ENCODE measurements at places on chromosomes 6 and 20.

DNA sequence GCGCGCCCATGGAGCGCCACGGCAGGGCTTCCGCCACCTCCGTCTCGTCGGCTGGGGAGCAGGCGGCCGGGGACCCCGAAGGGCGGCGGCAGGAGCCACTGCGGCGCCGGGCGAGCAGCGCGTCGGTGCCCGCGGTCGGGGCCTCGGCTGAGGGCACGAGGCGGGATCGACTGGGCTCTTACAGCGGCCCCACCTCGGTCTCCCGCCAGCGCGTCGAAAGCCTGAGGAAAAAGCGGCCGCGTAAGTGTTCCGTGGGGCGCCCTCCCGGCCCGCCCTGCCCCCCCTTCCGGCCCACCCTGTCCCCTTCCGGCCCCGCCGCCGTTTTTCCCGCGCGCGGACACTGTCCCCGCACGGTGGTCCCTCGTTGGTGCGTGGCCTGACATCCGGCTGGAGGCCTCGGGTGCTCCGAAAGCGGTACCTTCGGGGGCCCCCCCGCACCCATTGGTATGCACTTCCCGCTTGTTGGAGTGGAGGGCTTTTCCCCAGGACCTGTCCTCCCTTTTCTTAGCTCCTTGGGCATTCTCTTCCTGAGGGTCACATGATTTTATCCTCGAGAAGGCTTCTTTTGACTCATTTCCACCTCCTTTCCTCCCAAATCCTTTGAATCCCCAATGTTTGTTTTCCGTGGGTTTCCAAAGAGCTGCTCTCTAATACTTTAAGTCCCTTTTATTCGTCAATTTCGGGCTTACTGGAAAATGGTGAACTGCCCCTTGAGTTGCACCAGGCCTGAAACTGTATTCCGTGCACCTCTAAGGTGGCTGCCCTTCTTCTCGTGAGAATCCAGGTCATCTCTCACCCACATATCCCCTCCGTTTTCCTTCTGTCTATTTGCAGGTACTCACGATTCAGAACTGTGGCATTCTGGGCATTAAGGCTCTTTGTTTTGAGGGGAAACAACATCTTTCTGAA, 556 bp downstream of the PANK2 start:
- peak; percentile 14 for DNase-seq

- DNase-seq = no peak
These were observed 3.8 kb downstream of the DIDO1 start for GRCh38 chr20:62922451-62922921.

- no peak for DNase-seq
These were observed 42.1 kb downstream of the TRERF1 start for GRCh38 chr6:42409581-42409980.

- DNase-seq = no peak
These were observed 814 bp downstream of the TFAP2B start for GRCh38 chr6:50819466-50819903.

- DNase-seq = no peak
These were observed 487.0 kb downstream of the CD109 start for GRCh38 chr6:74182992-74183391.

DNA sequence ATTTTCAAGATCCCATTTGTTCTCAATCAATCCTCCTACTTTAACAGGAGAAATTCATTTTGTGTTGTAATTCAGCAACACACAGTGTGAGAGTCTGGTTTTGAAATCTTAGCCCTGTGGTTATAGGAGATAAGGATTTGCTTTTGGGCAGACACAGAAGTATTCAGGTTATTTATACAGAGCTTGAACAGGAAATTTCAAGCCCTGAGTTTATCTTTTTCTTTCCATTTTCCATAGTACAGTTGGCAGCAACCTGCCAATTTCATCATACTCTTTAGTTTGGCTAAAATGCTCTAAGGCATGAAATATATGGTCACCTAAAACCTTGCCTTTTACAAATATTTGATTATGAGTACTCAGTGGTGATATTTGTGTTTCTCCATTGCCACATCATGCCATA, 41.4 kb downstream of the PKIB start:
- DNase-seq = no peak

GRCh38 chr20:8394308-8394945, 262.4 kb downstream of the PLCB1 start:
- no peak for DNase-seq

DNA sequence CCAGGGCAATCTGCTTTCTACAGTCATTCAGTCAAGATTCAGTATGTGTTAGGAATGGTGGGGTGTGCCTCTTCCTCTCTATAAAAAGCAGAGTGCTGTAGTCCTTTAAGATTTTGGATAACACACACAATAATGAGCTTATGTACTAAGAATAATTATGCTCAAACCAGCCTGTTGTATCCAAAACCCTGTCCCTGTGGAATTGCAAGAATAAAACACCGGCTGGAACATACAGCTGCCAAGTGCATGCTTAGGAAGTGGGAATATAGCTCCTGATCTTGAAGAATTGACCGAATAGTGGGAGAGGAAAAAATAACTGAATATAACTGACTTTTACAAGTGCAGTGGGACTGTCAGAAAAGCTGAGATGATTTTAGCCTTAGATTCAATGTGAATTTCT, 979 bp upstream of the MOCS1 start:
- DNase-seq = no peak

DNA sequence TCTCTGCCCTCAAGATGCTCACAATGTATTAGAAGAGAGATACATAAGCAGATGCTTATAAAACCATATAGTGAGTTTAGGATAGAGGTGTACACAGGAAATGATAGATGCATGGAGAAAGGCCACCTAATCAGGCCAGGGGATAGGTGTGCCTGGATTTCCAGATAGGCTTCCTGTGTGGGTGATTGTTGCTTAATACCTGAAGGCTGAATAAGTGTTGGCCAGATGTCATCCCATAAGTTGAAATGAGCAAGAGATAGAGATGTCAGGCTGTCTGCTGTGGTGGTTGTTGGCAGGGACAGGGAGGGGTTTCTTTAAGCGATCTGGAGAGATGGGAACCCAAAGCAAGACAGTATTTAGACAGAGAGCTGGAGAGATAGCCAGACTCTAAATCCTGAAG, 109.8 kb upstream of the SGK1 start:
- no peak for DNase-seq

DNA sequence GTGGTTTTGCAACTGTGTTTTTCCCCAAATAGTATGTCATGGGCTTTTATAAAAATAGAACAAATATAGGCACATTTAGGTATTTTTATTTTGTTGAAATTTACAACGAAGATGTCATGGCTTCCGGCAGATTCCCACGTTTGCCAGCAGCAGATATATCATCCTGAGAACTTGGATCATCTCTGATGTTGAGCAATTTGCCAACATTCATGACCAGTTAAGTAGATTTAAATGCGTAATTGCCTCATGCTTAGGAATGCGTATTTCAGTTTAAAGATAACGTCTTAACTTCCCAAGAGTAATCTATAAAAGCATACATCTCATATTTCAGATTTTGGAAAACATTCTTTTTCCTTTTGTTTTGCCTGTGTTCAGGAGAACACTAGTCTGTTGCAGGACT, 457.8 kb downstream of the QKI start:
- DNase-seq = no peak

DNA sequence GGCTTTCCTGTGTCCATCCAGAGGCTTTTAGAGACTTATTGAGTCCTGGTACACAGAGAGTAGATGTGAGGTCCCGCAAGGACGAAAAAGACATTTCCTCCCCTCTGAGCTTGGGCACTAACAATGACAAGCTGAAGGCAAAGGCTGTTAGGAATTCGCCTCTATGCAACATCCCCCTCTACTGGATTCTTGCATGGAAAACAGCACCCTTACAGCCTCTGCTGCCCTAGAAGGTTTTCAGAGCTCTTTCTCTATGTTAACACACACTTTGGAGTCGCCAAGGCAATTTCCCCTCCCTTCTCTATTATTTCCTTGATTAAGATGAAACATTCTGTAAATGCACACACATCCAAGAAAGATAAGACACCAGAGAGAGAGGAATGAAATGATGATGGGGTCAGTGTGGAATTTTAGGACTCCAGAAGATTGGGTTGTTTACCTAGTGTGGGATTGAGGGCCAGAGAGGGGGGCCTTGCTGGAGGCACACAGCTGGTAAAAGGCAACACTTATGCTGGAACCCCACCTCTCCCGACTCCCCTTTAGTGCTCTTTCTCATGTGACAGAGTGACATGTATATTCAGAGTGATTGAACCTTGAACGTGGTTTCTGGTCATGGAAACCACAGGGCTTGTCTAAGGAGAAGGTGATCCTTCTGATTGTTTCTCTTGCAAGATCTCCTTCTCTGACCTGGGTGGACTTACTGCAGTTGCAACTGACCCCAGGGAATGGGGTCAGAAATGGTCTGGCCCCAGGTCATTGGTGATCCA, 300.7 kb downstream of the CLIC5 start:
- DNase-seq = peak; percentile 23

DNA sequence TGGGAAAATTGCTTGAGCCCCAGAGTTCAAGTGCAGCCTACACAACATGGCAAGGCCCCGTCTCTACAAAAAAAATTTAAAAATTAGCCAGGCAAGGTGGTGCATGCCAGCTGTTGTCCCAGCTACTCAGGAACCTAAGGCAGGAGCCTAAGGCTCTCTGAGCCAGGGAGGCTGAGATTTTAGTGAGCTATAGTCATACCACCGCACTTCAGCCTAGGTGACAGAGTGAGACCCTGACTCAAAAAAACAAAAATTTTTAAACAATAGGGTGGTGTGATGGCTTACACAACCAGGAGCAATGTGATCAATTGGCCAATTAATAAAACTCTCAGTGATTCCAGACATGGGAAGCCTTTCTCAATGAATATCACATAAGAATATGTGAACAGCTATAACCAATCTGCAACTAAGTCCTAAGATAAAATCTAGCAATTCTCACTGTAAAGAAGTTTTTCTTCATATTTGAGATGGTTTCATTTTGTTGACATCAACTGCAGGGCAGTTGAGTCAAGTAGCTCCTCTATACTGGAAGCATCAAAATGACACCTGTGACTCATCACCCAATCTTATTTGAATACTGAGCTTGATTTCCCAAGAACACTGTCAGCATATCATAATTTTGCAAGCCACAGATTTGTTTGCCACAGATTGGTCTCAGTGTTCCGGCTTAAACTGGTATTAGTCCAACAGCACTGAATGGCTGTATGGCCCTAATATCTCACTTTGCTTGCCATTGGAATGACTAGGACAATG, 169.0 kb upstream of the GJE1 start:
- no peak for DNase-seq

DNA sequence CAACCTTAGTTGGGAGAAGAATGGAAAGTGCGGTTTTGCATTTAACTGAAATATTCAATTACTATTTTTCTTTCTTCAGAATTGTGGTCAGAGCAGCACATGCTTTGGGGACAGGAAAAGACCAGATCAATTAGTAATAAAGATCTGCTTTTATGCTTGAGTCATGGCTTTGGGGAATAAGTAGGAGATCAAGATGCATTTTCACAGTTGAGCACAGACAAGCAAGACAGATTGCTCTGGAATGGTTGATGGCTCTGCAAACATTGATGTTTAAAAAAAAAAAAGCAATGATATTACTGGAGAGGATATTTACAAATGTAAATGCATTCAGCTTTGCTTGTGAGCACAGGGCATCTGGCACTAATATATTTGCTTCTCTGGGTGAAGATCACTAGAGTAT, 224.4 kb upstream of the SASH1 start:
- DNase-seq = no peak

GRCh38 chr20:54078296-54078984, 8.0 kb upstream of the BCAS1 start:
- DNase-seq = peak; percentile 4

GRCh38 chr20:44026647-44027342, 112.1 kb downstream of the TOX2 start:
- DNase-seq = no peak

- DNase-seq = no peak
These were observed 125.3 kb downstream of the ATXN1 start for GRCh38 chr6:16635810-16636602.

GRCh38 chr6:5999688-6000608, 6.8 kb downstream of the NRN1 start:
- DNase-seq = no peak

GRCh38 chr6:137864812-137865508, 2.1 kb upstream of the TNFAIP3 start:
- no peak for DNase-seq

DNA sequence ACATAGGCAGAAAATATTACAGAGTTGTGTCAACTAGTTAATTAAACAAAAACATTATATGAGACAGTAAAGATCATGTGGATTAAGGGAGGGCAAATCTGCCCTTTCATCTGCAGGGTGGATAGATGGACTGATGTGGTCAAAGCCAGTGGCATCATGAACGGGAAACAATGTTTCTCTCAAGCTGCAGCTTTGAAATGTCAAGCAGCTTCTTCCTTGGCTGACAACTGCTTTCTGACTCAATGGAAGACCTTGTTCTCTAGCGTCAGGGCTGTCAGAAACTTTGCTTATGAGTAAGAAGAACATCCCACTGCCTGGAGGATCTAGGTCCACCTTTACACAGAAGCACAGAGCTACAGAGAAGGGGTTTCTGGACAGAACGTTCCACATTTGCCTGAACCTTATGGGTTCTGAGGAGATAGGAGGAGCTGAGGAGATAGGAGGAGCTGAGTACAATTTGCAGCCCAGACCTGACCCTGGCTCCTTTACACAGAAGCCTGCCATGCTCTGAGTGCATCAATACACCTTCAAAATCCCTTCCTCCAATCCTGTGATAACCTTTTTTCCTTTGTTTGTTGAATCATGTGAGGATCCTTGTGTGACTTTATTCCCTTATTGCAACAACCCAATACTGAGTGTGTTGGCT, 6.1 kb downstream of the CST5 start:
- no peak for DNase-seq

DNA sequence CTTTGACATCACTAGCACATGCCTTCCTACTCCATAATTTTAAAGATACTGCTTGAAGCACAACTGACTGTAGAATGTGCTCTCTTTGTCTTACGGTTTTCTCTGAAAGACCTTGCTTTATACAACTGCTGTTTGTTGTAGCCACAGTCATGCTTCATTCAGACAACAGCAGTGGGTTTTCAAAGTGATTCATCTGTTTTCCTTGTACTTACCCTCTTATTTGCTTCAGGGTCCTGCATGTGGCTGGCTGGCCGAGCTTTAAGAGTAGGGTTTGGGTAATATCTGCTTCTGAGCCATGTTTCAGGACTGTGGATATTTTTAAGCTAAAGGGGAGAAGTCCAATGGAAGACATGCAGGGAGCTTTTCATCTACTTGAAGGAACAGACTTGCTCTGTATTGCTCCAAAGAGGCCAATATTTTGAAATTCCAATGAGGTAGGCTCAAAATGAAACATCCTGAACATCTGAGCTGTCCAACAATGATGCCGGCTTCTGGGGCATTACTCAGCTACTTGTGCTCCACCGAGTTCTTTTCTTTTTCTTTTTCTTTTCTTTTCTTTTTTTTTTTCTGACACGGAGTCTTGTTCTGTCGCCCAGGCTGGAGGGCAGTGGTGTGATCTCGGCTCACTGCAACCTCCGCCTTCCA, 160.2 kb upstream of the SGK1 start:
- DNase-seq = no peak

- DNase-seq = no peak
These were observed 138.4 kb upstream of the TENT5A start for GRCh38 chr6:81890846-81891245.

DNA sequence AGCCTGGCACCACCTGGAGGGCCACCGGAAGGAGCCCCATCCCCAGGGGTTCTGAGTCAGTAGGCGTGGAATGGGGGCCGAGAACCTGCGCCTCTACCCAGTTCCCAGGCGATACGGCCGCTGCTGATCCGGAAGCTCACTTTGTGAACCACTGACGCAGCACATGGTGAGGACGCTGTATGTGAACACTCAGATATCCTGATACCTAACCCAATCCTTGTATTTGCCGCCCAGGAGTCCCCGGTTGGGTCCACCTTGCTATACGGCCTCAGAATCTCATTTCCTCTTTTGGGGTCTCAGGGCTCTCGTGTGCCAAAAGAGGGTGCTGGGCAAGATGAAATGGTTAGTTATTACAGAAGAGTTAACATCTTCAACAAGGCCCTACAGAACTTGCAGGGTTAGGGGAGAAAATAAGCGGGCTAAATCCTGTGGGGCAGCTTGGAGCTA, 604 bp upstream of the RAB5IF start:
- DNase-seq = no peak
